NAMALWA (cell line): ENCODE measurements at places on chromosomes 5 and 9.

DNA sequence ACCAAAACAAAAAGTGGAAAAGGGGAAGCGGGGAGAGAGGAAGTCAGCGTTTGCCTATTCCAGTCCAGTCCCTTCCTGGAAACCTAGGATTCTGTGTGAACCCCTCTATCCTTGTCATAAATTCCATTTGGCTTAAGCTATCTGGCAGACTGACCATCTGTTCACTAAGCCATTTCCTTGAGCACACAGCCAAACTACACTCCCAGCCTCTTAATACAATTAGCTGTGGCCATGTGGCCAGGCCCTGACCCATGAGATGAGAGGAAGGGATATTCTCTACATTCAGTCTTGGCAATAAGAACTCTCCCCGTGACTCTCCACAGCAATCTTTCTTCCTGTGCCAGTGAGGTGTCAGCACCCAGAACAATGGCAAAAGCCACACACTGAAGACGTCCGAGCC, 424.8 kb downstream of the TLE1 start:
- no peak for DNase-seq

- no peak for DNase-seq
Observed at GRCh38 chr5:135393229-135393628, 5.8 kb downstream of the MACROH2A1 start.

- no peak for DNase-seq
Observed at GRCh38 chr9:18111146-18111545, 362.8 kb upstream of the ADAMTSL1 start.

DNA sequence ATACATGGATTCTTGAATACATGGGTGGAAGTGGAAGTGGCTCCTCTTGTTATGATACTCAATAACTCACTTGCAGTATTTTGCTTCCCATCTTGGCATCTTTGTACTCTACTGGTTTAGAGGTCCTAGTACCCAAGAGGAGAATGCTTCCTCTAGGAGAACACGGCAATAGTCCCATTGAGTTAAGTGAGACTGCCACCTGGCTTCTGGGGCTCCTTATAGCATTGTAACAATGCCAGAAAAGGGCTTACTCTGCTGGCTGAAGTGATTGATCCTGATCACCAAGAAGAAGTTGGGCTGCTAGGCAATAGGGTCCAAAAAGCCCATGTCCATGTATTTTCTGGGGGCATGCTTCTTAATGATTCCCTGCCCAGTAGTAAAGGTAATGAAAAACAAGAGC, 627.6 kb upstream of the SGCD start:
- no peak for DNase-seq

DNA sequence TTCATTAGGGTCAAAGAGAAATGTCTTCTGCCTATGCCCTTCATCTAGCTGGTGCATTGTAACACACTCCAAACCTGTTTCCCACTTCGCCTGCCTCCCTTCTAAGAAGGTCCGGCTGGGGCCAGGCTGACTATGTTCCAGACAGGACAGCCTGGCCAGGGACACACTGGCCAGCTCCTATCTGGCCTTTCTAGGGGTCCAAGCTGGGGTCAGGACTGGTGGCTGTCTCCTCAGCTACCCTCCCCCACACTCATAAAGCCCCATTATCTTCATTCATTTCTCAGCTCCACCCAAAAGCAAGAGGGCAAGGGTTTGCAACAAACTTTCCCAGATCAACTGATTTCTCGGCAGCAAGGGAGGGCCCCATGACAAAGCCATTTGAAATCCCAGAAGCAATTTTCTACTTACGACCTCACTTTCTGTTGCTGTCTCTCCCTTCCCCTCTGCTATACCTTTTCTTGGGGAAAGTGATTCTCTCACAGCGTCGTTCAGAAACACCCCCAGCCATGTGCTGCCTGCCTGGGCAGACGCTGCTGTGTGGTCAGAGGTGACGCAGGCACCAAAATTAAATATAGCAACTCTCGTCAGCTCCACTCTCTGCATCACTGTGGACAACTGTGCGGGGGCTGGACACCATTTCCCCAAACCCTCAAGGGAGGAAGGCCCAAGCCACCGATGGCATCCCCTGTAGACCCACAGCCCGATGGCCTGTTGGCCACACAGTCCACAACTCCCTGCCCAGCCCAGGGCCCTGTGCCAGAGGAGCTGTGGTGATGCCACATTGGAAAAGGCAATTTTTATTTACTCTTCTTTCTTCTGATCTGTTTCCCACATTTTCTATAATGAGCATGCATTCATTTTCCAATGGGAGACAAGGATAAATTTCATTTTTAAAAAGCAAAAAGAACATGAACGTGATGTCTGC, 6.1 kb downstream of the IL13 start:
- DNase-seq = no peak

DNA sequence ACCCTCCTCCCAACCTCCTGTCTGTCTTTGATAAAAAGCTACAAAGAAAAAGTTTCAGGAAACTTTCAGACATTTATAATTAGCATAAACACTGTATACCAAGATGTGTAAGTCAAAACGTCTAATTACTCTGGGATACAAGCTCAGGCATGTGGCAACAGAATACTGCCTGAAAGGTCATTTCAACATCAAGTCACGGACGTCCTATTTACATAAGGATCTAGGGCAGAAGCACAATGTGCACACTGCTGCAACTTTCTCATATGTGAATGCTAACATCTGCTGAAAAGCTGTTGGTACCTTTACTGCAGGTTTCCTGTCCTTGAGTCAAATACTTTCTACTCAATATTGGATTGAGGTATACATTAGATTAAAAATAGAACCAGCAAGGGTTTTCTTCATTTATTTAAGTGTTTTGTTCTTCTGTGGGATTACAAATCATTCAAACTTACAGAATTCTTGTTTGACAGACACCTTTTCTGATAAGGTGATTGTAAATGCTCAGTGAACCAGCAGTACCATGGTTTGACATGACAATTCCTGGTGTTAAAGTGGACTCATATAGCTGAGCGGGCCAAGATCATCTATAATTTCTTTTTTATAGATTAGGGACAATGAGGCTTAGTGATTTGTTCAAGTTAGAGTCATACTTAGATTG, 36.8 kb downstream of the ELL2 start:
- no peak for DNase-seq

DNA sequence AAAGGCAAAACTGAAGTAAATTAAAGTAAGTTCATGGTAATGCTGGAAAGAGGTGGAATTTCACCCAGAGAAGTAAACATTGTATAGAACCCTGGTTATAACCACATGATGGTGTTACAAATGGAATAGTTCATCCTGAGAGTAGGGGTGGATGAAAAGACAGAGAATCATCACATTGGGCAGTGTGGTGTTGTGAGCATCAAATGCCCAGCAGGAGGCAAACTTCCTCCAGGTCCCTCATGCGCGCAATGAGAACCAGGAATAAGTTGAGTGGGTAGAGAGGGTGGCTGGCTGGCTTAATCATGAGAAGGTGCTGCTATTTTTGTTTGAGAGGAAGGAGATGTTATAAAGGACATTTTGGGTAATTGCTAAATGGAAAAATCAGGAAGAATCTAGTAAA, 163.3 kb upstream of the HMHB1 start:
- no peak for DNase-seq

GRCh38 chr5:90017239-90017638, 392.3 kb downstream of the CETN3 start:
- DNase-seq = no peak
